ENCODE measurements at places on chromosomes 6 and 20. TPM values are rescaled to one million over a fixed set of nuclear protein-coding genes. Genes with fewer than 3 reads are reported as not detected.

GSTA3 gene
- total RNA-seq = not detected

FOXQ1 gene
- total RNA-seq = 2.5 TPM

CCDC170 gene
- 0.18 TPM for total RNA-seq

GSTA5 gene
- not detected for total RNA-seq

DEFB113 gene
- not detected for total RNA-seq

TEAD3 gene
- 4.1 TPM for total RNA-seq

ADGRB3 gene
- not detected for total RNA-seq

BPI gene
- total RNA-seq = not detected

TRAPPC3L gene
- total RNA-seq = not detected

VGLL2 gene
- total RNA-seq = not detected

SLC22A2 gene
- not detected for total RNA-seq

BICRAL gene
- total RNA-seq = 3.0 TPM

SCGN gene
- total RNA-seq = 0.30 TPM

TSPO2 gene
- total RNA-seq = not detected

IRAK1BP1 gene
- 0.72 TPM for total RNA-seq

HLA-DRB1 gene
- not detected for total RNA-seq

TBC1D22B gene
- 6.2 TPM for total RNA-seq

RGS17 gene
- total RNA-seq = 7.2 TPM
